Hepatocyte (in vitro differentiated cells): ENCODE measurements at places on chromosomes 1 and 21.
A peak's percentile ranks its signal among the peaks of the same experiment; 100 is the strongest.

DNA sequence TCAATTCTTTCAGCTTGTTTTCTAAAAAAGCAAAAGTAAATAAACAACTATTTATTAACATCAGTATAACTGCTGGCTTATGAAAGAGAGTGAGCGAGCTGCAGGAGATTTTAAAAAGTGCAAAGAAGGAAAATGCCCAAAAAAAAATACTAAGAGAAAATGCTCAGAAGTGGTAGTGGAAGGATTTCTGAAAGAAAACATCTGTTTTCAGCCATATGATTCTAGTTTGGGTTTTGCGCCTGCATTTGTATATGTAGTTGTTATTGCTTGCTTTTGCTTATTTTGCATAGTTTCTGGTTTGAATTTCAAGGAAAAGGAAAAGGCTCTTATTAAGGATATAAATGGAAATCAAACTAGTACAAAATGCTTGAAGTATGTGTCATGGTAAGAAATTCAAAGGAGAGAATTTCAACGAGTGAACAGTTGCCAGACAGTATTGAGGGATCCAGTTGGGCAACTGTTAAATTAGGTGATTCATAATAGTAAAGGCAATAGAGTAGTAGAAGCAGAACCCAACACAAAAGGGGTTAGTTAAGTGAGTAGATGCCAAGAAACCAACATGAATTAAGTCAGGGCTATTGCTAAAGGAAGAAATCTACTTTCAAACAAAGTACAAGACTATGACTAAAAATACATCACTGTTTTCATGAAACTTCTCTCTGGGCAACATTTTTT lies 1.2 kb downstream of the GBP5 start:
- no peak for DNase-seq

- peak; percentile 17 for DNase-seq
Observed at GRCh38 chr1:95257758-95258157, 23.7 kb downstream of the RWDD3 start.

- DNase-seq: no peak
Observed at GRCh38 chr1:219427403-219427802, 185.5 kb downstream of the ZC3H11B start.

- DNase-seq: no peak
Observed at GRCh38 chr1:244052016-244052727, 1.1 kb downstream of the ZBTB18 start.

DNA sequence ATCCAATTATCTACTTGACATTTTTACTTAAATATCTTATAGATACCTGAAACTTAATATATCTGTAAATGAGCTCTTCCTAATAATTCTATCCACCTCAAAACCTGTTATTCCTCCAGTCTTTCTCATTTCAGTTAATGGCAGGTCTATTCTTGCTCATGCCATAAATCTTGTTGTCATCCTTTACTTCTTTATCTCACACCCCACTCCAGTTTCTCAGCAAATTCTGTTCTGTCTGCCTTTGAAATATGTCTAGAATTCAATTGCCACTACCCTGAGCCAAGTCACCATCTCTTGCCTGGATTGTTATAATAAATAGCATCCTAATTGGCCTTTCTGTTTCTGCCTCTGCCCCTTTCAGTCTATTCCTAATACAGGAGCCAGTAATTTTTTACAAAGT lies 105.8 kb downstream of the MAN1A2 start:
- DNase-seq: no peak

DNA sequence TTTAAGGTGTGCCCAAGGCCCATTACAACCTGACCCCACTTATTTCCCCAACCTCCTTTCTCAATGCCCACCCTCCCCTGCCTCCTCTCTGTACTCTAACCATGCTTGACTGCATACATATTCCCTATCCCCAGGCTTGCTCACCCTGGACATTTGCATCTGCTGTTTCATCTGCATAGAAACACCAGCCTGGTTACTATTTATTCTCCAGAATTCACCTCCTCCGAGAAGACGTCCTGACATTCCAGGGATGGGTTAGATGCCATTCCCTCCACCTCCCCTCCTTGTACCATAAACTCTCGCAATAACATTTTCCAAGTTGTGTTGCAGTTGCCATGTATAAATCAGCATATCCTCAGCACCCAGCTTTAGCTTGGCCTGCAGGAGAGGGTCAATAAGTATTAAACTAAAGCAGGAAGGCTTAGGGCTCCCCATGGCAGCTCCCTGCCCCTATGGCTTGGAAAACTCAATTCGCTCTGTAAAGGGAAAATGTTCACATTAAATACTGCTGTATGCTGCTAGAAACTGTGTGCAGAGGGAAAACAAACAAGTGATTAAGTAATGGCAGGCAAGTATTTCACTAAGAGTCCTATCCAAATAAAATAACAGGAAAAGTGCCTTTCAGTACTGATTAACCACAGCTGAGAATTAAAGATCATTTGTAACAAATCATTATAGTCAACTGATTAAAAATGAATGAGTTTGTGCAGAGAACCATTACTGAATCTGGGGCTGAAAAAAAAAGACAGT lies 202.3 kb downstream of the TNR start:
- no peak for DNase-seq

DNA sequence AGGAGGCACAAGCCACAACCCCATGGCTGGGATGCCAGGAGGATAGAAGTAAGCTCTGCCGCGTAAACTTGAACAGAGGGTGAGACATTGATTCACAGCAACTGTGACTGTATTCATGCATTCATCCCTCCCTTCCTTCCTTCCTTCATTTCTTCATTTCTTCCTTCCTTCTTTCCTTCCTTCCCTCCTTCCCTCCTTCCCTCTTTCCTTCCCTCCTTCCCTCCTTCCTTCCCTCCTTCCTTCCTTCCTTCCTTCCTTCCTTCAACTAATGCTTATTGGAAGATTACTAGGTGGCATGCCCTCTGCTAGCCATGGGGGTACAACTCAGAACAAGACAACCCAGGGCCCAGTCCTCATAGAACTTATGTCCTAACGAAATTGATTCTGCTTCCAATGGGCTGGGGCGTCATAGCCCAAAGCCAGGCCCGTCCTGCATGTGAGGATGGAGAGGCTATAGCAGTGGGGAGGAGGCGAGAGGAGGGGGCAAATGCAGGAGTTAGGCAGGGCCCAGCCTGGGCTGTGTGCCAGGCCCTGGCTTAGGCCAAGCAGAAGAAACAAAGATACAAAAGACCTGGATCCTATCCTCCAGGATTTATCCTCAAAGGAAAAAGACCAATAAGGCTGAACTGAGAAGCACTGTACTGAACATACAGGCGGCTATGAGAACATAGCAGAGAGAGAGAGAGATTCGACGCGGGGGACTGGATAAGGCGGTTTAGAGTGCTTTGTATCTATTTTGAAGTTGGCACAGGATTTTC lies 24.4 kb upstream of the PAXBP1 start:
- DNase-seq: no peak

DNA sequence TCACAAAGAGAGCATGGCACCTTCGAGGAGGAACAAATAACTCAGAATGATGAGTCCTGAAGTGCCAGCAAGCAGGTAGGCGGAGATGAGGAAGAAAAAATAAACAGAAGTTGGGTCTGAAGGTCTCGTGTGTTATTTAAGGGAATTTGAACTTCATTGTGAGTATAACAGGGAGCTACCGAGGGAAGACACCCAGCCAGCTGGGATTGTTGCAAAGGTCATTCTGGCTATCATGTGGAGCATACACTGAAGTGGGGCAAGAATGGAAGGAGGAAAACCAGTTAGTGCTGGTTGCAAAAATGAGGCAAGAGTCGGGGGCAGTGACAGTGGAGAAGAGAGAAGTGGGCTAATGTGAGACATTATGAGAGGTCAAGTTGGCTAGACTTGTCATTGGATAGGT lies 53.6 kb upstream of the RAP1A start:
- DNase-seq: peak; percentile 47

- no peak for DNase-seq
Observed at GRCh38 chr1:212186427-212187207, 98.6 kb upstream of the PPP2R5A start.

DNA sequence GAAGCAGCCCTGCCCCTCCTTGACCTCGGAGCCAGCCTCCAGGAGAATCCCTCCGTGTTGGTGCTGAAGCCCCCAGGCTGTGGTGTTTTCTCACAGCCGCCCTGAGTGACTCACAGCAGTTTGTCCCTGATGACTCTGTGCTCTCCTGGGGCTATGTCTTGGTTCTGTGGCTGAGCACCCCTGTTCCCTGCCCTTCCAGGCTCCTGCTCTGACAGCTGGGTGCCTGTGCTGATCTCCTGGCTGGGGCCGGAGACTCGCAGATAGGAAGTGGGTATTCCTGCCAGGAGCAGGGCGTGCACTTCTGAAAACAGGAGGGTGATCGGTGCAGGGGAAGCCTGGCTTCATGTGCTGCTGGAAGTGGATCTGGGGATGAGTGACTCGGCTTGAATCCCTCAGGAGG lies 34.5 kb downstream of the POFUT2 start:
- DNase-seq: no peak

DNA sequence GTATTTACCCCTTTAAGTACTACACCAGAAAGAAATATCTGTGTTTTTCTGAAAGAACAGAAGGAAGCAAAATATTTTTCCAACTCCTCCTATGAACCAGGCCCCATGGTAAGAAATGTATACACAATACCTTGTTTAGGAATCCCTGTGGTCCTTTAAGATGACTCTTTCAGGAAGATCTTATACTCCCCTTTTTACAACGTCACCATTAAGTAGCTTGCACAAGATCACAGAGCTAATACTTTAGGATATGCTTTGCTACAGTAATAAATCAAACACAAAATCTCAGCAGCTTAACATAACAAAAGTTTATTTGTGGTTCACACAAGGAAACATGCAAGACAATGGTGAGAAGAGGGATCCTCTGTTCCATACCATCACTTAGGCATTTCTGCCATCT lies 8.8 kb upstream of the LAMB3 start:
- DNase-seq: no peak

DNA sequence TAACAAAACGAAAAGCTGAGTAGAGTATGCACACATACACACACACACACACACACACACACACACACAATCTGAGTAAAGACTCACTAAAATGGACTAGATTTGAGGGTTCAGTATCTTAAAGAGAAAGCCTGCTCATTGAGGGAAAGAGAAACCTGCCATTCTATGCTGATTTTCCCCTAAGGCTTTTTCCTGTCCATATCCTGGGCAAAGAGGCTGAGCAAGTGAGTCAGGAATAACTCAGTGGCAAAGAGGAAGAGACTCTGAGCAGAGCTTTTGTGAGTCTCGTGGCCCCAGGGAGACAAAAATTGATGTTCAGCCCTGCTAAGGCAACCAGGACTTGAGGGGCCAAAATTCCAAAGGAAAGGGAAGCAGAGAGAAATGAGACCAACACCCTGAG lies 37.3 kb upstream of the RUNX1 start:
- no peak for DNase-seq

DNA sequence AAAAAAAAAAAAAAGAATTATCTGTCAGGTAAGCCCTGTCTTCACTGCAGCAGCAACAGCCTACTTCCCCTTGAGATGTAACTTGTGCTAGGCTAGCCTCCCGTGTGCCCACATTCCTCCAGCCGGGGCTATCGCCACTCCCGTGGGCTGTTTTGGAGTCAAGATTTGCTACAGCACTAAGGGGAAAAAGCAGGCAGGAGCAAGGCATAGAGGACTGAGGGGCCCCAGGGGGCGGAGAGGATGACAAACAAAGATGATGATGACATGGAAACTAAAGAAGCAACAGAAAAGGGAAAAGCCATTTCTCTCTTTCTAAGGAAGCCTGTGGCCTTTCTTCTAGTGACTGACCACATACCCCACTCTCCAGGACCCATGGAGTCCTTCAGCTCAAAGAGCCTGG lies 1.9 kb downstream of the TNFAIP8L2 start:
- no peak for DNase-seq

- peak; percentile 10 for DNase-seq
Observed at GRCh38 chr1:95532335-95532734, 298.3 kb downstream of the RWDD3 start.

DNA sequence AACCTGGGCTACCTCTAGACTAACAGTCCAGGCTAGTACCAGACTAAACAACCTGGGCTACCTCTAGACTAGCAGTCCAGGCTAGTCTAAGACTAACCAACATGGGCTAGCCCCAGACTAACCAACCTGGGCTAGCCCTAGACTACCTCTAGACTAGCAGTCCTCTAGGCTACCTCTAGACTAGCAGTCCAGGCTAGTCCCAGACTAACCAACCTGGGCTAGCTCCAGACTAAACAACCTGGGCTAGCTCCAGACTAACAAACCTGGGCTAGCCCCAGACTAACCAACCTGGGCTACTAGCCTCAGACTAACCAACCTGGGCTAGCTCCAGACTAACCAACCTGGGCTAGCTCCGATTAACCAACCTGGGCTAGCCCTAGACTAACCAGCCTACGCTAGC lies 2.0 kb downstream of the TFF2 start:
- no peak for DNase-seq

DNA sequence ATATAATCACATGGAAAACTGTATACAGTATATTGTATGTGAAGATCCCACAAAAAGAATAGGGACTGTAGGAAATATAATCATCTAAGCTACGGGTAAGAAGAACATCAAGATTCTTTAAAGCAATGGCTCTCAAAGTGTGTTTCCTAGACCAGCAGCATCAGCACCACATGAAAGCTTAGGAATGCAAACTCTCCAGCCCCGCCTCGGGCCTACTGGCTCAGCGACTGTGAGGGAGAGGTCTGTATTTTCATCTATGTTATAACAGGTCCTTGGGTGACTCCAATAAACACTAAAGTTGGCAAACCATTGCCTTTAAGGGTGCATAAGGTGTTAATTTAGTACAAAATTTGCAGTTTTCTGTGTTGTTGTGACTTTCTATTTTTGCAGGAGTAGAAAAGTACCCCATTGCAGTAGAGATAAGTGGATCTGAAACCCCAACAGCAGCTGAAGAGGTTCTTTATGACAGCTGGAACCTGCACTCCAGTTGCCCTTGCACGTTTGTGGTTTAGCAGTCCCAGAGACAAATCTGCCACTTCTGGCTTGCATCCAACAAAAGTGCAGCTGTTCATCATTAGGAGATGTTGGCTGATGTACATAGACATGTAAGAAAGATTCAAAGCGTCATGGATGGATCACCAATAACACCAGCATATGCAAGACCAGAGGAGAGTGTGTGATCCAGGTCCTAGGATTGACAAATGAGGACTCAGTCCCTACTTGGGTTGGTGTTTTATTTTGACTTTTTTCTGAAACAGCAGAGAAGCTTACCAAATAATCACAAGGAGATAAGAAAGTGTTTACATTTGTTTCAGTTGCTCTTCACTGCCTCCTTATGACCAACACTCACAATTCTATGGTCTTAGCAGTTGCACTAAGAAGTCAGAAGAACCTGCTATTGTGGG lies 15.9 kb upstream of the IFNAR1 start:
- DNase-seq: no peak

- no peak for DNase-seq
Observed at GRCh38 chr1:10694274-10694632, 102.2 kb downstream of the CASZ1 start.

GRCh38 chr1:19567041-19567440 lies 77.1 kb upstream of the NBL1 start:
- no peak for DNase-seq

DNA sequence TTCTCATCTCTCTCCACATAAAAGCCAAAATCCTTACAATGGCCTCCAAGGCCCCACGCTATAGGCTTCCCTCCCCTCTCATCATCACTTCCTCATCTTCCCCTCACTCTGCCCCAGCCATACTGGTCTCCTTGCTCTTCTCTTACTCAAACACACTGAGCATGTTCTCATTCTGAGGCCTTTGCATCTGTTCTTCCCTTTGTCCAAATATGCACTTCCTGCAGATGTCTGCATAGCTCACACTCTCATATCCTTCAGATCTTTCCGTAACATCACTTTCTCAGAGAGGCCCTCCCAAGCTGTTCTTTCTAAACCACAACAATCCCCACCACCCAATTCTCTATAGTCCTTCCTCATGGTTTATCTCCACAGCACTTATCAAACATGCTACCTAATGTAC lies 284.1 kb downstream of the HHIPL2 start:
- DNase-seq: no peak
